ENCODE measurements at places on chromosomes 12 and 14.

DNA sequence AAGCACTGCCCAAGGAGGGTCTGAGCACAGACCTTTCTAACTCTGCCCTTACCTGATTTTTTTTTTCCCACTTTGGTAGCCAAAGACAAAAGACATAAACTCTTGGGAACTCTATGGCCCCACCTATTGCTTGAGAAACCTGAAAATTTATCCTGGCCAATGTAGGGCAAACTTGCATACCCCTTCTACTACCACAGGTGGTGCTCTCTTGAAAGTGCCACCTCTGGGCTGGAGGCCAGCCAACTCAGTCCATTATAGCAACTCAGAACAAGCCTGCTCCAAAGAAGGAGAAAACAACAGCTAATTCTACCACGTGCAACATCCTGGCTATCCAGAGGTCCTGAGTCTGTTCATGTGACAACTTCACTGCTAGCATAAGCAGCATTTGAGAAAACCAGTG is 55.7 kb upstream of the ABCD2 start:
- no peak for DNase-seq

DNA sequence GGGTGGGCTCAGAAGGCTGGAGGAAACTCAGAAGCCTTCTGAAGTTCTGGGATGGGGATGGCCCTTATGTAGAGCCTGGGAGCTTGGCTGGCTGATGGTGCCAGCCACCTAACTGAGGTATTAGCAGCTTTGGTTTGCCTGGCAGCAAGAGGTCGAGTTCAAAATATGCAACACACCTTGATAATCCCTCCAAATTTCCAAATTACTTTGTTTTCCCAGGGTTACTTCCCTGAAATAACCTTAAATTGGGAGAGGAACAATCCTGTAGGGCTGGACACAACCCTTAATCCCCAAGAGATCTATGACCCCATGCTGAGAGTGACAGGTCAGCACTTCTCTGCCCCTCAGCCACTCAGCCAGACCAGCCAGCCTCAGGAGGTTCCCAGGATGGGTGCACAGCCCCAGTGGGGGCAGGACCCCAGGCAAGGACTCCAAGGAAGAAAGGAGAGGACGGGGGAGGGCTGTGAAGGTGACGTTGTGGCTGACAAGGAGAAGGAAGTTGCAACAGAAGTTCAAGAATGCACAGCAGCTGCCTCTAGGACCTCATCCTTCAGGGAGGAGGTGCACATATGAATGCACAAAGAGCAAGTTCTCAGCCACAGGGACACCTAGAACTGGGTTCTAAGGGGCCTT is 18.6 kb upstream of the KRT77 start:
- DNase-seq = no peak

- DNase-seq = no peak
Measured at GRCh38 chr12:57927086-57927485, 14.3 kb upstream of the ATP23 start.

DNA sequence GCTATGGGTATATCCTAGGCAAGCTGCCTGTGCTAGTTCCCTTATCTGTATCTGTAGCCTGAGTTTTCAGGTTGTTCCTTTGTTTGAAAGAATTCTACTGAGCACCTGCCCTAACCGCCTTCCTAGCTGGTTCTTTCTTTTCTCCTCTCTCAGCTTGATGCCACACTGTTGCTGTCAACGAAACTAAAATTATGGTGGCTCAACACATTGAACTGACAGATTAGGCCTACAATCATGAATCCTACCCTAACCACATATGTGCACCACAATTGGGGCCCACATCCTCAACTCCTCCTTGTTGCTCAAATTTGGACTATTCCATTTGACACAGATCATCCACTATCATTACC is 36.2 kb upstream of the RESF1 start:
- DNase-seq = no peak

- DNase-seq = no peak
Measured at GRCh38 chr12:52993558-52993869, 12.7 kb upstream of the EIF4B start.

GRCh38 chr12:39813776-39814175 is 194.2 kb upstream of the ABCD2 start:
- no peak for DNase-seq

- DNase-seq = no peak
Measured at GRCh38 chr14:73567951-73568885, 795 bp upstream of the ACOT2 start.

DNA sequence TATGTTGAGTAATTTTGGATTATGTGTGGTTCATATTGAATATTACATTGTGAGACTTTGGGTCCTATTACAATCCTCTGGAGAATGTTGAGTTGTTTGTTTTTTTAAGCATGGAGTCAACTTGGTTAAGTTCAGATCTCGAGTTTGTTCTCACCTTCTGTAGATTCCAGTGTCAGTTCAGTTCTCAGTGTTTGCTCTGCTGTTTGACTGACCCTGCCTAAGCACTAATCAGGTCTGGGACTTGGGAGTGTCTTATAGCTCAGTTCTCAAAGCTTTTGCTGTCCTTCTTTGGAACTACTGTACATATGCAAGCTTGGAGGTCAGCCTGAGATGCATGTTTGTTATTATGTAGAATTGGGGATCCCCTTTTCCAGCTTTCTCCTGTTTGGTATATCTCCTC is 63.1 kb downstream of the DIP2B start:
- no peak for DNase-seq

DNA sequence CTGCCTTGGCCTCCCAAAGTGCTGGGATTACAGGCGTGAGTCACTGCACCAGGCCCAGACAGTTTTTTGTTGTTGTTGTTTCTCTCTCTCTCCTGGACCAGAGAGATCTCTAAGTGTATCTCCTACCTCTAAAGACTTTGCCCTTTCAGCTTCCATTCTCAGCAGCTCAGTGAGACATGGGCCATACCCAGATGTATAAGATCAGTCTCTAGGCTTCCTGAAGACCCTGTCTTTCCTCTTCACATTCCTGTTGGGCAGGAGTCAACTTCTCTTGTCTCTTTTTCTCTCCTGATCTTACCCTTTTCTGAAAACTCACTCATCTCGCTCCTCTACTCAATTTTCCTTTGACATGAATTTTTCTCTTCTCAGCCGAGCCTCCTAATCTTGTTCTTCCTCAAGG is 42.0 kb downstream of the KCNK13 start:
- no peak for DNase-seq

GRCh38 chr12:12714276-12715021 is 2.7 kb upstream of the CDKN1B start:
- peak; percentile 34 for DNase-seq

DNA sequence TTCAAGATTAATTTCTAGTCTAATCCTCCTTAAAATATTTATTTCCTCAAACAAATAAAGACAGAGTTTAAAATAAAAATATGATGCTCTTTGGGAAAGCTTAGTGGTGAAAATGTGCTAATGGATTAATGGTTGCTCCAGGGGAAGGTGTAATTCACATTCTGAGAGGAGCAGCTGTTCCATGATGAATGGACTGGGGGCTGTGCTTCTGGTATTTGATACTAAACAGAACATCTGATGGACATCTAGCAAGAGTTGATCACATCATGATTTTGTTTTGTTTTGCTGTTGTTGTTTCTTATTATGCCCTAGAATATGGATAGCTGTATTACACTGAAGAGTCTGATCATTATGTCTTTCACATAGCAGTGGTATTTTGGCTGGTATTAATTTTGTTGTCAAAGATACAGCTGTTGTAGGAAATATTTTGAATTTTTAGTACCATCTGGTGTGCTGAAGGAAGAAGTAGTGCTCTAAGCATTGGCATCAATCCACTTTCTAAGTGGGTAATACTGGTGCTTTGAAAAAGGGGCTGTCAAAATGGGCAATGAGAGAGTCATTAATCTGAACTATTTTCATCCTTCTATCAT is 296.4 kb downstream of the ADAMTS20 start:
- no peak for DNase-seq

DNA sequence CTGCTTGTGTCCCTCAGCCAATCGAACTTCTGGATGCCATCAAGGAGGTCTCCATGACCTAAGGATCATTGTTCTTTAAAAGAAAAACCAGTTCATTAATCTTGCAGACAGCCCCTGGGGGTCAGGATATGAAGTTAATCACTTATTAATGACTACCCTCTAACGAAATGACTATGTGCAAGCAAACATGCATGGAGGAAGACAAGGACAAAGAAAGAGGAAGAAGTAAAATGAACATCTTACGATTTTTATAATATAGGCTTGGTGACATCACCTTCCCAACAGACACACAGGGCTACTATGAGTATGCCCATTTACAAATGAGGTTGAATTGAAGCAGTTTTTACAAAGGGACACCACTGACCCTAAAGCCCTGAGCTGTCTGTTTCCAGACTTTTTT is 111.1 kb upstream of the AMIGO2 start:
- no peak for DNase-seq

DNA sequence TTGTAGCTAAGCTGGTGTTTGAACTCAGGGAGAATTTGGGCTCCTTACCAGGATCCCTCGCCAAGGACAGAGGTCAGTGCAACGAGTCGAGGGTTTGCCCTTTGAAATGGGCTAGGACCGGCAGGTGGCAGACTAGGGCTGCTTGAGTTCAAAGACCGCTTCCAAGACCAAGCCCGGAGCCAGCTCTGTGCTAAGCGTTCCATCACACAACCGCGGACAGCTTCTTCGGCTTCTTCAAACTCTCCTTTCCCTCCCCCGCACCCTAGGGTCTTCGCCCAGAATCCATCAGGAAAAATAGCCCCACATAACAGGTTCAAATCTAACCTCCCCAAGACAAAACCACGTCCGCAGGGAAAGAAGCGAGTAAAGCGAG is 705 bp upstream of the FLVCR2 start:
- DNase-seq = peak; percentile 70

DNA sequence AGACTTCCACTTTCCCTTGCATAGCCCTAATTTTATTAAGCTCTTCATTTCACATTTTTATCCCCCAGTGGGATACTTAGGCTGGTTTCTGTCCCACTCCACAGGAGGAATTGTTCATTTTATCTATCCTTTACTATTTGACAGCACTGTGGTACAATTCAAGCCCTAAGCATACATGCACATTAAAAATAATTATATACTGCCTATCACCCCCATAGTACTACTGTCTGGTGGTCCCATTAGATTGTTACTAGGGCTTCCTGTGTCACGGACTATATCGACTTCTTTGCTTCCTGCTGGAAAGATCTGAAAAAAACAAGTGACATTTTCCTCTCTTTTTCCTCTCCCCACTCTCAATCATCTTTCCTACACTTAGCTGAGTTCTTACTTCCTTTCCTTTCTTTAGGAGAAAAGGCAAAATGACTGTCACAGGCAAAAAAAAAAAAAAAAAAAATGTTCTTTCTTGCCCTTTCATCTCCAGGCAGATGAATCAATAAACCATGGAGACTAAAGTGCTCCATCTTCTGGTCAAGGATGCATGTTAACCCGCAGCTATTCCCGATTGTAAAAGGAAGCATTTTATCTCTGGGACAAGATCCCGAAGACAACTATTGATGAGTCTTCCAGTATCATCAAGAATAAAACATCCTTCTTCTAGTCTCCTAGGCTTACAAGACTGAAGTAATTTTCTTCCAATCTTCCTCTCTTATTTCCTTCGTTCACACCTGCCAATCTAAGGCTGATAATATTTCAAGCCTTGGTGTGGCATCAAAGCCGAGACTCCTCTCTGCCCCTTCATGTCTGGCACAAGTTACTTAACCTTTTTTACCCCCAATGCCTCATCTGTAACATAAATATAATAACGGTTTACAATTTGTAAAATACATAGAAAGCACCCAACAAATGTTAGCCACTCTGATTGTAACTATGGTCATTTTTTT is 94.4 kb upstream of the PLEKHG7 start:
- no peak for DNase-seq

GRCh38 chr12:80847575-80847974 is 90.2 kb downstream of the LIN7A start:
- DNase-seq = no peak

GRCh38 chr14:80695869-80696268 is 245.7 kb downstream of the CEP128 start:
- no peak for DNase-seq

DNA sequence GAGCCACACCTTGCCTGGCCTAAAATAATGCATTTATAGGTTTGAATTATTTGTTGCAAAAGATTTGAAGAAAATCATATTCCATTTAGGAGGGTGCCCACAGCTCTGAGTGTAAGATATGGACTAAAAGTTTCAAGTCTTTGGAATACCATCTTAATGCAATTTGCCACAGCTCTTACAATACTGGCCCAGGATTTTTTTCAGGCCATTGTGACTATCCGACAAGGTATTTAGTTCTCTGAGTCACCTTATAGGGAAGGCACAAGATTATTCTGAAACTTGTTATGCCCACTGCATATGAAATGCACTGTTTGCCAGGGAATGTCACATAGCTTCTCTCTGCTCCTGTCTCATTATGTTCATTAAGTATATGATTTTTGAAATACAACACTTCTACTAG is 29.6 kb upstream of the SLC6A13 start:
- DNase-seq = no peak

DNA sequence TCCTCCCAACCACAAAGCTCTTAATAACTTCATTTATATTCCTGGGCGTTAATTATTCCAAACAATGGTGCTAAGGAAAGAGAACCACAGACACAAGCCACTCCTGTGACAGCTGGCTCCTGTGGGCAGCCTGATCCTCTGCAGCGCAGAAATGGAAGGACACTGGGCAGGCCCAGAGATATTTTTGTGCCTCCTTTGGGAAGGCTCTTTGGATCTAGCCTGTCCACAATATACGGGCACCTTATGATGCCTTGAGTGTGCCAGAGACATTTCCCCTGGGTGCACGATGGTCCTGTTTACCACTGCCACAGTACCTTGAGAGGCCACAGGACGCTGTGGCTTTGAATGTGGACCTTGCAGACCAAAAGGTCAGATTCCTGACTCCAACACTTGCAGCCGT is 2.1 kb downstream of the ASB2 start:
- DNase-seq = no peak

- DNase-seq = no peak
Measured at GRCh38 chr14:93953739-93954515, 22.4 kb downstream of the ASB2 start.

DNA sequence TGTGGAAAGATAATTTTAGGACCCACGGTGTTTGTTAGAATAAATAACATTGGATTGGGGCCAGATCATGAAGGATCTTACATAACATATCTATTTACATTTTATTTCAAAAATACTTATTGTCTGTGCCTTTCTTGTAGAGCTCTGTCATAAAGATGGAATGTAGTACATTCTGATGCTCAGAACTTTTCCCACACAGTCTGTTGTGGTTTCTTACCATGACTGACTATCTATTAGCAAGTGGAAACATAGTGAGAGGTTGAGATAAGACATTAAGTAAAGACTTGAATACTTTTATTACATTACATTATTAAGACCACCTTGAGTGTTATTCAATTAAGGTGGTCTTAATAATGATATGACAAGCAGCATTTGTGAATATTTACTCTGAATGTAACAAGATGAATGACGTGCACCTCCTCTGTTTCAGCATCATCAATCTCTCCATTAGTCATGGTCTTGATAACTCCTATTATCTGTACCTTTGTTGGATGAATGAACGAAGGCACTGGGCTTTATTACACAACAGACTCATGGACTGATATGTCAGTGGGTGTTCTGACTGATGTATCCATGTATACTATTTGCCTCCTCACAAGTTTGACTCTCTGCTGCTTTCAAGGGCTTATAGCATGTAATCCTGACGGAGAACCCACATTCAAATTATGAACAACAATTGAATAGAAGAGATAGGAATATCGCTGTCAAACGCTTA is 883.0 kb upstream of the FLRT2 start:
- no peak for DNase-seq

- no peak for DNase-seq
Measured at GRCh38 chr14:90693413-90693812, 122.8 kb downstream of the TTC7B start.
